ENCODE measurements at places on chromosomes 7 and 10.

DNA sequence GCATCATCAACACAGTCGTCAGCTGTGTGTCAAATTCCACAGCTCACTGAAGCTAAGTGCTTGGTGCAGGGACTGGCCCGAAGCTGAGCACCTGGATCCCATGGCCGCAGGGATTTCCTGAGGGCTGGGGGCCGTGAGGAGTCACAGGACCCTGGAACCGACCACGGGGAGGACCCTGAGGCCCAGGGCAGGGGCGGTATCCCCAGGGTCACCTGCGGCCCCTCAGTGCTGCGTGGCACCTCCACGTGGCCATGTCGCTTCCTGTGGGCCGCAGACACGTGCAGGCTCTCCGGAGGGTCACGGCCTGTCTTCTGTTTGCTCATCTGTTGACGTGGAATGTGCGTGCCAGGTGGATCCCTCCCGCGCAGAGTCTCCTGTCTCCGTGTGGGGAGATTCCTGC, 53.4 kb downstream of the NKX6-2 start:
- no peak for DNase-seq

- DNase-seq = no peak
Measured at GRCh38 chr10:49385939-49386922, 9.7 kb downstream of the DRGX start.

- no peak for DNase-seq
Measured at GRCh38 chr10:121611393-121612159, 13.3 kb upstream of the FGFR2 start.

DNA sequence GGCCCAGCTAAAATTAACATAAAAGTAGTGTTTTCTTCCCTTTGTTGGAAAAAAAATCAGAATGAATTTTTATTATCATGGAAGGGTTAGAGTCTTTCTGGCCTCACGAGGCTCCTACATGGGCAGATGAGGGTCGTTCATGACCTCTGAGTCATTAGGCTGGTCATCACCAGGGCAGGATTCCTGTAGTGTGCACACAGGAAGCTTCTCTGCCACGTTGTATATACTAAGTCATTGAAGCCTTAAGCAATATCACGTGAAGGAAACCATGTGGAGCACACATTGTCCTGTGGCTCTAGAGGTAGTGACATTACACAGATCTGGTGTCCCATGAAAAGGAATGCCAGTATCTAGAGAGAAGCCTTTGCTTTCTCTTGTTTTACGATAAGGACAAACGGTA, 84.7 kb upstream of the C1QL3 start:
- no peak for DNase-seq

DNA sequence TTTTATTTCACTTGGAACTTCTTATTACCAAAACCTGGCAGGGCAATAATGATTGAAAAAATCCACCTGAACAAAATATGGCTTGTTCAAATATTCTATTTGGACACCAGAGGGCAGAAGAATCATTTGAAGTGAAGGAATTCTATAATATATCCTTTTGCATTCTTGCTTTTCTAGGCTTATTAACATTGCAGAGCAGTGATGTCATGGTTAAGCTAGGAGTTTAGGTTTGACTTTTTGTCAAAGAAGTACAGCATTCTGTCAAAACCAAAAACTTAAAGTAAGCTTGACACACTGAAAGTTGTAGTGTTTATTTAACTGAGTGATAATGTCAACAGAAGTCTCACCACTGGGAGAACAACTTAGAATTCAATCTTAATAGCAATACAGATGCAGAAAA, 156.0 kb downstream of the SEMA3D start:
- peak; percentile 91 for DNase-seq

Data from adipocyte (in vitro differentiated cells).